Myocyte (in vitro differentiated cells): ENCODE measurements at places on chromosomes 4 and X. TPM values are rescaled to one million over a fixed set of nuclear protein-coding genes. Genes with fewer than 3 reads are reported as not detected.
A peak's percentile ranks its signal among the peaks of the same experiment; 100 is the strongest.

DNA sequence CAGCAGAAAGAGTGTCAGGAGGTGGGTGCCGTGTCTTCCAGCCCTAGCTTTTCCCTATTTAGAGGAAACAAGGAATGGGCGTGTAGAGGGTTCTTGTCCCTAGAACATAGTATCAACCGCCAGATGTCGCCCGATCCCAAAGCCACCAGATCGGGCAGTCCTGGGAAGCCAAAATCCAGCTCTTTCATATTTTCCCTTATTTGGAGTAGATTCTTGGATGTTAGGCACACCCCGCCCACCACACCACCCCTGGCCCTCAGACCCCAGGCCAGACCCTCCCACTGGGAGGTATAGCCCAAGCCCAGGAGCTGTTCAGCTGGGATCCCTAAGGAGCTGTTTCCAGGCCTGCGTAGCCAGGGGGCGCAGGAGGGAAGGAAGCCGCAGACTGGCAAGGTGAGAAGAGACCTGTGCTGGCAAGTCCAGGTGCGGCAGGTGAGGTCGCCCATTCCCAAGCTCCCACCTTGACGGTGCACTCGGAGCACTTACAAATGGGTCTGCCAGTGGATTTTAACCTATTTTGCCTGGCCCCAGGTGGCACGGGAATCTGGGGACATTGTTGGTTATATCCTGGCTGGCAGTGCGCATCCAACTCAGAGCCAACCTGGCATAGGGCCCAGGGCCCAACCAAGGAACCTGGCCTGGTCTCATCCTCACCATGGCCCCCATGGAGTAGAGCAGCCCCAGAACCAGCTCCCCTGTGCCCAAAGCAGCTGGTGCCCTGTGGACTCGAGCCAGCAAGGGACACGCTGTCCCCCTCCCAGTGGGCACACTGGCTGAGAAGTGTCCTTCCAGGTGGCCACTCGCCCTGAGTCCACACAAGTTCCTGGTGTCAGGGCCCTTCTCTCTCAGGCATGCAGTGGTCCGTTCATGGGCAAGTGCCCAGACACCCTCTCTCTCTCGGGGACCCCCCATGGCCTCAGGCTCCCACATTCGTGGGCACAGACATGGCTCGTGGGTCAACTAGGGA, 811 bp downstream of the FLNA start:
- peak; percentile 68 for DNase-seq

DNA sequence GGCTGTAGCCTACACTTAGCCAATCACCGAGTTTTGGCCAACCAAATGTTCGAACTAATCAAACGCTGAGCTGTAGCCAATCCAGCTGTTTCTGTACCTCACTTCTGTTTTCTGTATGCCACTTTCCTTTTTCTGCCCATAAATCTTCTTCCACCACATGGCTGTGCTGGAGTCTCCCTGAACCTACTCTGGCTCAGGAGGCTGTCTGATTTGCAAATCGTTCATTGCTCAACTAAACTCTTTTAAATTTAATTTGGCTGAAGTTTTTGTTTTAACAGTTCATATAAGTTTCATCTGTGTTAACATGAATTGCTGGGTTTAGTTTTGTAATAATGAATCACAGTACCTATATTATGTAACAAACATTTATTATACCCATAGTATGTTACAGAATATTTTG, 160.7 kb upstream of the PCDH7 start:
- DNase-seq = no peak

DNA sequence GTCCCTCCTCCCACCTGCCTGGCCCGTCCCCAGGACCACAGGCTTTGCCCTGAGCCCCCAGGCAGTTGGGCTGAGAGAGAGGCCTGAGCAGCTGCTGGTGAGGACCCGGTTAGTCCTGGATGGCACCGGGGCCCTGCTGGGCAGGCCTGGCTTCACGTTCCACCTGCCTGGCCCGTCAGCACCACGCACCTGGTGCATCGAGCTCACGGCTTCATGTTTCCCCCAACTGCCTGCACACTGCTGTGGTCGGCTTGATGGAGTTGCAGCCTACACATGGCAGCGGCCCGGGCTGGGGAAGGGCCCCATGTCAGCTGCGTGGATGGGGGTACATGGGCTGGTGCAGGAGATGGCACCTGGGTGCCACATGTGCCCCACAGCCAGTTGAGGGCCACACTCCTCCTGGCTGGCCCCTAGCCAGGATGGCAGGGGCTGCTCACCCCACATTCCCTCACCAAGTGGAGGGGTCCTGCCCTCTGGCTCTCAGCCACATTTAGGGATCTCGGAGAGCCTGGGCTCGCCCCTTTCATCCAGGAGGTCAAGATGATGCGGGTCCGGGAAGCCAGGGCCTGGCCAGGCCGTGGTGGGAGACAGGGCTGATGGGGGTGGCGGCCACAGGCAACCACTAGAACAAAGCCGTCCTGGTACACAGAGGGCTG, 28.5 kb downstream of the NKX1-1 start:
- DNase-seq = no peak

- DNase-seq = no peak
These were observed 18.0 kb downstream of the RBMX start for GRCh38 chrX:136862546-136862945.

- DNase-seq = no peak
These were observed 34.7 kb downstream of the MSL3 start for GRCh38 chrX:11792461-11793421.

GRCh38 chrX:12843668-12844279, 23.1 kb upstream of the TLR7 start:
- DNase-seq = no peak

GRCh38 chr4:7649741-7650531, 215.2 kb upstream of the PSAPL1 start:
- DNase-seq = peak; percentile 95

- no peak for DNase-seq
These were observed 45.6 kb upstream of the GRIA3 start for GRCh38 chrX:123138473-123138872.

- no peak for DNase-seq
These were observed 212.0 kb downstream of the DHX15 start for GRCh38 chr4:24372341-24372740.

DNA sequence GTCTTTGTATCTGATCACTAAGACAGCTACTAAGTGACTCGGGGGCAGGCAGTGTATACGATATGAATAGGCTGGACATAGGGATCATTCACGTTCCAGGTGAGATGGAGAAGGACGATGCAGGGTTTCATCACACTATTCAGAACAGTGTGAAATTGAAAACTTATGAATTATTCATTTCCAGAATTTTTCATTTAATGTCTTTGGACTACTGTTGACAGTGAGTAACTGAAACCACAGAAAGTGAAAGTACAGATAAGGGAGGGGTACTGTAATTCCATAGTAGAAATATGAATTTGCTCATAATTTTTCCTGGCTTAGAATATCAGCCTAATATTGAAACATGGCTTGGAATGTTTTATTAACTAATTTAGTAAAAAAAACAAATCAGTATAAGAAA, 24.4 kb downstream of the TMEM144 start:
- DNase-seq = no peak

- DNase-seq = no peak
These were observed 359.9 kb downstream of the UNC5C start for GRCh38 chr4:95188701-95189370.

DNA sequence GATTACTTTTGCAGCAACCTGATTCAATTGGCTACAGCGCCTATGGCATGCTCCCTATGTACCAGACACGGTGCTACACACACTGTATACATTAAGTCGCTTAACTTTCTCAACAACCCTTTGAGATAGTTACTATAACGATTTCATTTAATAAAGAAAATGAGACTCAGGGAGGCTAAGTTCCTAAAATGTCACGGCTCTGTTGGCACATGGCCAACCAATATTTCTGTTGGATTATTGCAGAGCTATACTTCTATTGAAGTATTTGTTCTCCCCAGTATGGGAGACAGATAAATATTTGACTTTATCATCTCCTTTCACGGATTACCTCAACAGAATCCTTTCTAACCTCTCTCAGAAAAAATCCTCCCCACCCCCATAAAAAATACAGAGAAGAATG, 25.3 kb downstream of the CLNK start:
- no peak for DNase-seq

- no peak for DNase-seq
These were observed 132.3 kb downstream of the CBR4 start for GRCh38 chr4:168877511-168878491.

GRCh38 chrX:21745756-21746155, 12.2 kb downstream of the SMPX start:
- no peak for DNase-seq

DNA sequence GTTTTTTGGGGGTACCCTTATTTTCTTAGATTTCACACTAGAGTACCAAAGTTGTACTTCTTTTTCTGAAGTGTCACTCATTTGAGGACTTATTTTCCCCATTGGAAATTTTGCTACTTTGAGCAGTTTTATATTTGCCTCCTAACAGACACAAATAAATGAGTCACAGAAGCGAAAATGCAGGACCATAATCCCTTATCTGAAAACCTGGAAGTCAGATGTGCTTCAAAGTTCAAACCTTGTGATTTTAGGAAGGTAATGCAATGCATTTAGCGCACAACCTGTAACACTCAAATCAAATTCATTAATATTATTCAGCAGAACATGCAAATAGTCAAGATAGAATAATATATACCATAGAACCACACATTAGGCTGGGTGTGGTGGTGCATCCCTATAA, 6.9 kb downstream of the RELL1 start:
- no peak for DNase-seq

DNA sequence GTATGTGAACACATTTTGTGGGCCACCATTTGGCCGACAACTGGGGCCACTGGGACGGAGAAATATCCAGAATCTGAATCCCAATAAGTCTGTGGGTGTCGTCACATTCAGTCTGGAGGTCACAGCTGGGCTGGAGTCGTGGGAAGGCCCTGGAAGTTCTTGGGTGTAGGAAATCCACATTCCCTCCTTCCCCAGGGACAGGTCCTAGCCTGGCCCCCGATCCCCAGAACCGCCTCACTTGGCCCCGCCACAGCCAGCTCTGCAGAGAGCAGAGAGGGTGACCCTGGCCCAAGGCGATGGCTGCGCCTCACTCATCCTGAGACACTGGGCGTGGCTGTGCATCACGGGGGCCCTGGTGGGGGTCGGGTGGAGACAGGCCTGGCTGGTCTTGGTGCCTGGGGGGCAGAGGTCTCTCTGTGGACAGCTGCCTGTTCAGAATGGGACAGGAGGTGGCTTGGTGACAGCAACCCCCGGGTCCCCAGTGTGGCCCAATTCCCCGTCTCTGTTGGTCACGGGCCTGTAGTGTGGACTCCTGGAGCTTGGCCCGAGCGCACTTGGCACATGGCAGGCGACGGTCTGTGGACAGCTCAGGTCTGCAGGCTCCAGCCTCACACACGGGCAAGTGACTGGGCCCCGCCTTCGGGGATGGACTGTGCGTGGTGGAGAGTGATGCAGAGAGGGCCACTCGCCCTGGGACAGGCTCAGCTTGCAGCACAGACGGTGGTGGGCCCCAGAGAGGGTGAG, 16.4 kb downstream of the DOK7 start:
- peak; percentile 71 for DNase-seq

GRCh38 chrX:24260842-24261550, 52.9 kb downstream of the SUPT20HL2 start:
- no peak for DNase-seq

- no peak for DNase-seq
These were observed 1668.1 kb upstream of the AGA start for GRCh38 chr4:179110356-179110755.

DNA sequence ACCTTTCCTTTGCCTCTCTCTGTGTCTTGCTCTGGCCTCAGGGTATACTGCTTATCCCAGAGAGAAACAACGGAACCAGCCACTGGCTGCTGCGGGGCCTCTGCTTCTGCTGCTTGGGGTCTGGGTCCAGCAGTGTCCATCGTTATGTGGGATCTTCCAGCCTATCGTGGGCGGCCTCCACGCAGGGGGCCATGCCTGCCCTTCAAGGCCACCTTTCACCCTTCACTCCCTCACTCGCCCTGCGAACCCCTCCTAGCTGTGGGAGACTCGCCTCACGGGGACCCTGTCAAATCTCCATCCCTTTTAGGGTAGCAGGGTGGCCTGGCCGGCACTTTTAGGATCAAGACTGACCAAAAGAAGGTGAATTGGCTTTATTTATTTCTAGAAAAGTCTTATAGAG, 19.3 kb upstream of the ABLIM2 start:
- DNase-seq = no peak

- DNase-seq = peak; percentile 64
These were observed 75.4 kb downstream of the FBXW7 start for GRCh38 chr4:152460488-152460887.

GRCh38 chr4:3299976-3300671, 7.3 kb downstream of the RGS12 start:
- DNase-seq = no peak

DNA sequence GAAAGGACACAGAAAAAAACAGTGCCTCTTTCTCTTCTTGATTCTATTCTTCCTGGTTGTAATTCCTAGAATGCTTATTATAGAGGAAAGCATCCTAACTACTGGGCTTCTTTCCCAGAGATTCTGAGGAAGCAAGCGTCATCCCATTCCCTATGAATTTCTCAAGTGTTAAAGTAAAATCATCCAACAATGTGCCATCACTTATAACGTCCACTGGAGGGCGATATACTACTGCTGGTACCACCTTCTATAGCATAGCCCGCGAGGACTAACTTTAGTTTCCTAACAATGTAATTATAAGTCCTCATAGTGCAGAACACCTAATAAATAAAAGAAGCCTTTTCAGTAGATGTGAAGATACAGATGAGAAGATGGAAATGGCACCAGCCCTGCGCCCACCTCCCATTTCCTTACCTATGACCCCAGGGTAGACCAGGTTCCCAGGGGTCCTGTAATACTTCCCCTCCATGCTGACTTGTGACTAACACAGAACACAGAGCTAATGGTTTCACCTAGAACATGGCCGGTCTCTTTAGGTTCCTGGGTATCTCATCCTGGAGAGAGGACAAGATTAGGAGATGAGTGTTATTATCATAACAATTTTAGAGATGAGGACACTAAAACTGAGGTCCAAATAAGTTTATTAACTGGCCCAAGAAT, 4.2 kb downstream of the CENPVL3 start:
- peak; percentile 22 for DNase-seq

DNA sequence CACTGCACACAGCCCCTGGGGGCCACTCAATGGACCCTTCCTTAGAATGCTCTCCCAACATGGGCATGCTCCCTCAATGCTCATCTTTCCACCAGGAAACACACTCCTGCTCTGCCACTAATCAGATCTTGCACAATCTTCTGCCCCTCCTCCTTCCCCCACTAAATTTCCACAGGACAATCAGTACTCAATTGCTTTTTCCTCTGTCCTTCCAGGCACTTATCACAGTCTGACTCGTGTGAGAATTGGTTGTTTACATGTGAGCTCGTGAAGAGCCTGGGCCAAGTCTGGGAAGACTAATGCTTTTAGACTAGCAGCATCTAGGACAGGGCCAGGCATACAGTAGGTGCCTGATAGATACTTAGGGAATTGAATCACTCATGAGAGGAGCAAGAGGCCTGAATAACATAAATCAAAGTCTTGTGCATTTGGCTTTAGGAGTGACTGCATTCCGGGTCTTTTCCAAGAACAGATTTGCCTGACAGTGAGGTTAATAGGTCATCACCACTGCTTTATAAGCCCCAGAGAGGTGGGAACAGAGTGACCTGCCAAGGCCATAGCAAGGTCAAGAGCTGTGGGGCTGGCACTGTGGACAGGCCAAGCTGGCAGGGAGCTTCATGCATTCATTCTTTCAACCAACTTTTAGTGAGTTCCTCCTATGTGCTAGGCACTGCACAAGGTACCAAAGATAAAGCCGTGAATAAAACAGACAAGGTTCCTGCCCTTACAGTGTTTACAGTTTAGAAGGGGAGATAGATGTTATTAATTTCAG, 55.0 kb downstream of the PRPS1 start:
- no peak for DNase-seq

Gene XAGE2
- total RNA-seq = not detected in 2 replicates

Gene LRP2BP
- 1.3 and 1.6 TPM in 2 replicates for total RNA-seq

Gene ZCCHC18
- 0.26 and 0.40 TPM in 2 replicates for total RNA-seq

Gene ZNF630
- 1.5 and 2.2 TPM in 2 replicates for total RNA-seq

Gene IL2RG
- 3.4 and 12.2 TPM in 2 replicates for total RNA-seq

Gene MUC7
- not detected in 2 replicates for total RNA-seq

Gene PRDM8
- total RNA-seq = 14.7 and 15.4 TPM in 2 replicates

Gene TMEM154
- 0.10 and 0.24 TPM in 2 replicates for total RNA-seq
